Endodermal cell (in vitro differentiated cells): ENCODE measurements at places on chromosomes 11 and 22.

- DNase-seq = peak; percentile 82
Observed at GRCh38 chr22:26589367-26589844, 526 bp downstream of the TPST2 start.

- no peak for DNase-seq
Observed at GRCh38 chr11:104918113-104918824, 20.0 kb upstream of the CASP12 start.

DNA sequence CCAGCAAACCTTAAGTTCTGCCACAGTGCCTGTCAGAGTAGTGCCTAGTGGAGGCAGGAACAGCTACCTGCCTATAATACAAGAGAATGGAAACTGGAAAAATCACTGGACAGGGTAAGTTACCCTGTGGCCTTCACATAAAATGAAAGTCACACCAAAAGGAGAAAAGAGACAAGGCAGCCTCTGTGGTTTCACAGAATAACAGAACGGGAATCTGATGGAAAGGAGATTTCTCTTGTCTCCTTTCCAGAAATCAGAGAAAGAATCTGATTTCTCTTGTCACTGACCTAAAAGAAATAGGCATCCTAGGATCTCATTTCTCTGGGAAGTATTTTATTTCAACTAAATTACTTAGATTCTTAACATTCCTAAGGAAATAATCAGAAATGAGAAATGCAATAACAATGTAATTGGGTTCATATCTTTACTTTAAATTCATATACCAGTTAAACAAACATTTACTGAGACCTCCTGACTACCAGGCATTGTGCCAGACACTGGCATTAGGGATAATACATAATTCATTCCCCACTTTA is 41.6 kb downstream of the PRCP start:
- no peak for DNase-seq

- no peak for DNase-seq
Observed at GRCh38 chr11:132962041-132962440, 570.3 kb downstream of the OPCML start.

- DNase-seq = no peak
Observed at GRCh38 chr11:70365544-70365927, 32.8 kb upstream of the CTTN start.

- DNase-seq = no peak
Observed at GRCh38 chr22:32761251-32761903, 40.1 kb upstream of the TIMP3 start.

- DNase-seq = peak; percentile 69
Observed at GRCh38 chr11:127000291-127000968, at the start of gene KIRREL3. TSS of gene KIRREL3 (minus strand) at chr11:127000770.

DNA sequence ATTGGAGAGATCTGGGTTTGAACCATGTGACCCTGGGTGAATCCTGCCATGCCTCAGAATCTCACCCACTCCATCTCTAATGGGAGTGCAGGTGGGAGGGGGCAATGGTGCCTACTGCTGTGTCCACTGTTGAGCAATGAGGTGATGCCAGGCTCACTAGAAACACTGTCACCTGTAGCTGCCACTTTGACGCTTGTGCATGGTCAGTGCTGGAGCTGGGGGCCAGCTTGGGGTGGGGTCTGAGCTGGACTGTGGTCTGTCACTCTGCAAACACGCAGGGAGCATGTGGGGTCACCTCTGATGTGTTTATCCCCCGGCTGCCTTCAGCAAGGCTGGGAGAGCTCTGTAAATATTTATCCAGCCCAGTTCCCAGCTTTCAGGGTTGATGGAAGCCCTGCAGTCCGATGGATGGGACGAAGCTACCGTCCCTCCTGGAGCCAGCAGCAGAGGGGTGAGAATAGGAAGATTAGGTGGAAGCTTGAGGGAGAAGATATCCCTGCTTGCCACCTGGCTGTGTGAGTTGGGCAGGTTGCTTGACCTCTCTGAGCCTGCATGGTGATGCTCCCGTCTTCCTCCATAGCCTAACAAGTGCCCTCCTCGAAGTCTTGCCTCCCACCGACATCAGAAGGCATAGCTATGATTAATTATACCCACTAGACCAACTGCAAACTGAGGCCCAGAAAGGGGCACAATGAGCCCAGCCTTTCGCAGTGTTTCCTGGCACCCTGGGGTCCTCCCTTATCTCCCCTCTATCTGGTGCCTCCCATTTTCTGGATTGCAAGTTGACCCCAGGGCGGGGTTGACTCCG is 1.7 kb downstream of the MMP11 start:
- no peak for DNase-seq

- peak; percentile 73 for DNase-seq
Observed at GRCh38 chr11:79052544-79052943, 388.3 kb downstream of the TENM4 start.

DNA sequence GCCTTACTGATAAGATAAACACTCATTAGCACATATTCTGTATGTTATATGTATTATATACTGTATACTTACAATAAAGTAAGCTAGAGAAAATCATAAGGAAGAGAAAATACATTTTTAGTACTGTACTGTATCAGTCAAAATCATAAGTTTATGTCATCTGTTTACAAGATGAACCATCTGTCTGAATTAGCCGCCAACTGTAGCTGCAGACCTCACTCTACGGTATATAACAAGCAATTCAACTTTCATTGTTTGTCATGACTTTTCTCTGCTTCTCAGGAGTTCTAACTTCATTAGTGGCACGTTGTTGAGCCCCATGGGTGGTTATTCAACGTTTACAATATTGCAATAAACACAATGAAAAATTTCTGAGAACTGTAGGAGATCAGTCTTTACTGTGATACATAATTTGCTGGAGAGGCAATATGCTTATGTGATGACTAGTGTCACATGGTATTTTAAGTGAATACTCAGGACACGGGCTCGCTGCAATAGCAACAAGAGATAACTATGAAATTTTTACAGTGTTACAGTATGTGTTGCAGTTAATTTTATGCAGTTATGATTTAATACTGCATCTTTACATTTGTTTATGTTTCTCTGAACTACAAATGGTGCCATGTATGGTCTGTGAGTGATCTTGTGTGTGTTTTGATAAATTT is 132.2 kb upstream of the CTSC start:
- DNase-seq = no peak

GRCh38 chr22:25153961-25154666 is 45.5 kb upstream of the CRYBB3 start:
- peak; percentile 63 for DNase-seq
